Adipocyte (in vitro differentiated cells): ENCODE measurements at places on chromosomes 1 and 21.
A peak's percentile ranks its signal among the peaks of the same experiment; 100 is the strongest.

- DNase-seq = peak; percentile 71
Observed at GRCh38 chr1:110196917-110197765, 13.0 kb upstream of the KCNC4 start.

DNA sequence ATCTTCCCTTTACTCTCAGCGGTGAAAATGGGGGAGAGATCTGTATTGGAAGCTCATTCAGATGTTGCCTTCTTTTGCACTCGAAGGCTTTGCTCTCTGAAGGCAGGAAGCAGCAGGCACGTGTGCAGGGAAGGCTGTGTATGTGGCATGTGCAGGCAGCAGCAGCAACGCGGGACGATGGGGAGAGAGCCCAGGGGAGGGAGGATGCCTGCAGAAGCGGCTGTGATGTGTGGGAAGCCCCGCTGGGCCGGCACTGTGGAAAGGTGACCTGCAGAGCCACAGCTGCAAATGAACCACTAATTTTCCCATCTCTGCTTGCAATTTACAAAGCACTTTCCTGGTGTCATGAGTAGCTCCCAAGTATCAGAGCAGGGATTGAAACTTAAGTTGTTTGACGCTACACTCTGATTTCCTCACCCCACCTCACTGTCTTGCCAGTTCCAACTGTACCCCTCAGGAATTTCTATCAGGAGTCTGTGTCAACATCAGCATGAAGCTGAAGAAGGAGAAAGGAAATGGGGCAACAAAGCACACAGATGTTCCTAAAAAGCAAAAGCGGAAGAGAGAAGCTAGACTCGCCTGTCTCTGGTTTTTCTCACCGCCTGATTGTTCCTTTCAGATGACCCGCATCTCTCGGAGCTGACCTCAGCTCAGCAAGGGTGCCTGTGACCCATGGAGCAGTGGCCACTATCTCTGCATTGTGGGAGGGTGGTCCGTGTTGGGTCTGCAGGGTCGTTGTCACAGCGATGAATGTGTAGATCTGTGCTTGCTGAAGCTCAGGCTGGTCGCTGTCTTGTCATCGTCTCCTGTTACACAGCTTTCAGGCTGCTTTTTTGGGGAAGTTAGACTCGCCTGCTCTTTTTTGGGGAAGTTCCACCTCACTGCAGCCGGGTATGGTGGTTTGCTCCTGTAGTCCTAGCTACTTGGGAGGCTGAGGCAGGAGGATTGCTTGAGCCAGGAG lies 156.1 kb downstream of the KIF26B start:
- DNase-seq = peak; percentile 24

DNA sequence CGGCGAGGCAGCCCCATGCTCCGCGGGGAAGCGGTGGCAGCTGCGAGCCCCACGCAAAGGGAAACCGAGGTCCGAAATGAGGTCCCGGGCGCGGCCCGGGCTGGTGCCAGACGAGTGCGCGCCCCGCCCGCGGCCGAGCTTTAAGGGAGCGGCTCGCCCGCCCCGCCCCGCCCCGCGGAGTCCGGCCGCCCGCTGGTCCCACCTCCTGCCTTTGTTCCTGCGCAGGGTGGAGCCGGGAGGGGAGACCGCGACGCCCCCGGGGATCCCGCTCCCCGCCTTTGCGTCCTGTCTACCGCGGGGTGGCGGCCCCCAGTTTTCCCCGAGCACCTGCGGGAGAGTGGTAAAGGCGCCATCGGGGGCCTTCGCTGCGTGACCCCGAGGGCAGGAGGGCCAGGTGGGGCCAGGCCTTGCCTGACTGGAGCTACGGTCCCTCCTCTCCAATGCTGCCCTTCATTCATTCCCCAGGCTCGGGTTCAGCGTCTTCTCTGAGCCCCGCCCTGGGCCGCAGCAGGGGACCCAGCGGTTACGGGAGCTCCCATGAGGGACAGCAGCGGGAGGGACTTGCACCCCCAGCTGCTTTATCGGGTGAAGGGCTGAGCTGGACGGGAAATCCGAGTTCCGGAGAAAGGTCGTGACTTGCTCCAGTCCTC lies at the start of gene HES2:
Gene HES2 (minus strand): TSS at position 116 of the 650 bp plus-strand sequence. CDS start 99 bp downstream, at position 17.
- DNase-seq = peak; percentile 51

DNA sequence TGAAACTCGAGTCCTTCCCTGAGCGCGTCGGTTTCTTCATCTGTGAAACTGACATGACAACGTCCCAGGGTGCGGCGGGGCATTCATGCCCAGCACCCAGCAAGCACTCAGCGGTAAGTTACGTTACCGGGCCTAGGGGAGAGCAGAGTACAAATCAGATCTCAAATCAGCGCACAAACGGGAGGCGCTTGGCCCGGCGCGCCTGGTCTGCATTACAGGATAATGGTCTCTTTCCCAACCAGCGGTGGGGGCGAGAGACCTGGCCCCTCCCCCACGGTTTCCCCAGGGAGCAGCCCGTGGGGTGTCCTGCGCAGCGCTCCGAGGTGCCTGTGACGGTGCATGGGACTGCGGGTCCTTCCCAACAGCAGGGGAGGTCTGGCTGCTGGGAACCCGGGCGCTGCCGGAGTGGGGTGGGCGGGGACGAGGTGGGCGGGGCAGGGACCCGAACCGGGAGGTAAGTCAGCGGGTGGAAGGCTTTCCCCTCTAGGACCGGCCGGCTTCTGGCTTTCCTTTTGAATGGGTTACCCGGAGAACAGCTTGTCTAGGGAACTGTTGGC lies 1.0 kb downstream of the TMEM51 start:
- peak; percentile 34 for DNase-seq

DNA sequence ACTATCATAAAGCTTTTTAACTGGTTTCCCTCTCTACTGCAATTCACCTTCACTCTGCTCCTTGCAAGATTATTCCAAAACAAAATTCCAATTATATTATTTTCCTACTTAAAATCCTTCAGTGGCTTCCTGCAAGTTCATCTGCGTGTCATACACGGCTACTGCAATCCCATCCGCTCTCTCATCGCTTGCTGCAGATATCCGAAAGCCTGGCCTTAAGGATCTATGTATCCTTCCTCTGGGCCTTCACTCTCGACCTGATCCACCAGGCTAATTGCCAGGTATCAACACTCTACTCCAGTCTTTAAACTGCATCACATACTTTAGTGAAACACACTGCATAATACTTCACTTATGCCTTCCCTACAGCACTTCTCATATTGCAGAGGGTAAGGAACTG lies 44.0 kb downstream of the VAV3 start:
- DNase-seq = no peak

GRCh38 chr1:21763236-21763635 lies 19.7 kb downstream of the USP48 start:
- DNase-seq = no peak

DNA sequence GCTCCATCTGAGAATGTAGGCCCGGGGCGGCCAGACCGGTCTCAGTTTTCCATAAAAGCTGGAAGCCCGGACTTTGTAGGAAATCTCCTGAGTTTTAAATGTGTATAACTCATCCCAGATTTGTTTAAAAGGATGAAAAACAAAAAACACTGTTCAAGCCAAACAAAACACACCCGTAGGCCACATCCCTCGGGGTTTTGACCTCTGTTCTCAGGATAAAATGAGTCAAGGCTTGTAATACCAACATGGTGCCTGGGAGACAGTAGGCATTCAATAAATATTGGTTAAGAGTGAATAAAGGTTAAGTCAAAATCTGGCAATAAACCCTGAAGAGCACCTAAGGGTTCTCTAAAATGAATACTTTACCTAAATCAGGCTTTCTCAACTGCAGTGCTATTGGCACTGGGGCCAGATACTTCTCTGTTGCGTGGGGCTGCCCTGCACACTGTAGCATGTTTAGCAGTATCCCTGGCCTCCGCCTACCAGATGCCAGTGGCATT lies 55.0 kb downstream of the KAZN start:
- no peak for DNase-seq

GRCh38 chr1:8879464-8879921 lies 1.0 kb upstream of the ENO1 start:
- no peak for DNase-seq

DNA sequence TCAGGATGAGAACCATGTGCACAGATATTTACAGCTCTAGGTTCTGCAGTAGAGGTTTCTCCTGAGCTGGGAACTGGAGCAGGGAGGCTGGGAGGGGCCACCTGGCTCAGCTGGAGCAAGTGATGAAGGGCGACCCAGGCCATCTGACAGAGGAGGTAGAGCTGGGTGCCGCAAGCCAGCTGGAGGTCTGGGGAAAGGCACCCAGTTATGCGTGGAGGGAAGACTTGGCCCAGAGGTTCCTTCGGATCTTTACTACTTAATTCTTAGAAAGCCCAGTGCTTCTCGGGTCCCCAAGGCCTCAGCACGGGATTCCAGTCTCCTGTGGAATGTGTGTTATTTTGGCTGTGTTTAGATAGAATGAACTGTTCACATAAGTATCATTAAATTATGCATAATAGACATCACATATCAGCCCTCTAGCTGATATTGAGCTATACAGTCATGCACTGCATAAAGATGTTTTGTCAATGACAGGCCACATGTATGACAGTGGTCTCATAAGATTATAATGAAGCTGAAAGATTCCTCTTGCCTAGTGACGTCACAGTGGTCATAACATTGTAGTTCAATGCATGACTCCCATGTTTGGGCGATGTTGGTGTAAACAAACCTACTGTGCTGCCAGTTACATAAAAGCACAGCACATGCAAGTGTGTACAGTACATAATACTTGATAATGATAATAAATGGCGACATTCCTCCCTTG lies 245.1 kb downstream of the RHOU start:
- DNase-seq = no peak

DNA sequence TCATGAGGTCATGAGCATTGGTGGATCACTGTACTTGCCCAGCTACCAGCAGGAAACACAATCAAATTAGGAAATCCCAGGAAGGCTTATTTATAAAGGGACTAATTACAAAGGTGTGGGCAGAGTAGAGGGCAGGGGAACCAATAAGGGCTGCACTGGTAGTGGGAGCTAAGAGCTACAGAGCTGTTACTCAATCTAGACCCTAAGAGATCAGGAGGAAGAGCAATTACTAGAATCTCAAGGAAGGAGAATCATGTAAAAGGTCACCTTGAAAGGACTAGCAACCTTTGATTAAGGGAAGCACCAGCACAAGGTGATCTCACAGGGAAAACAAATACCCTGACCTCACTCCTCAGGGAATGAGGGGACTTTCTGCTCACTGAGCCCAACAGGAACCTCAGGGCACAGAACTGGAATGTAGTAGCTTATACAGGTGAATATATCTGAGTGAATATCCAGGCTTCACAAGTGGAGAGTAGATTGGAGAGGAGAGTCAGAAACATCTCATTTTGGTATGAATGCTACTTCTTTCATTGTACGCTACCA lies 66.8 kb downstream of the SAMSN1 start:
- DNase-seq = no peak

DNA sequence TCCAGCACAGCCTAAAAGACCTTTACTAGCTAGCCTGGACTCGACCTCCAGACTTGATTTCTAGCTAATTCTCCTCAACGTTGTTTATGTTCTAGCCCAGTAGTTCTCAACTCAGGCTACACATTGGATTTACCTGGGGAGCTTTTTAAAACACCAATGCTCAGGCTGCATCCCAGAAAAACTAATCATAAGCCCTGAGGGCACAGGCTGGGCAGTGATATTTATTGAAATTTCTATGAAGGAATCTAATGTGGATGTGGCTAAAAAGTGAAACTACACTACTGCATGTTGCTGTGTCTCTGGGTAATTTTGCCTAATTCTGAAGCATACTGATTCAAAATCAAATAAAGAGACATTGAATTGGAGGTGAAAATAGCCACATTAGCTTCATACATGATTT lies 479.4 kb downstream of the KCNT2 start:
- DNase-seq = peak; percentile 16

DNA sequence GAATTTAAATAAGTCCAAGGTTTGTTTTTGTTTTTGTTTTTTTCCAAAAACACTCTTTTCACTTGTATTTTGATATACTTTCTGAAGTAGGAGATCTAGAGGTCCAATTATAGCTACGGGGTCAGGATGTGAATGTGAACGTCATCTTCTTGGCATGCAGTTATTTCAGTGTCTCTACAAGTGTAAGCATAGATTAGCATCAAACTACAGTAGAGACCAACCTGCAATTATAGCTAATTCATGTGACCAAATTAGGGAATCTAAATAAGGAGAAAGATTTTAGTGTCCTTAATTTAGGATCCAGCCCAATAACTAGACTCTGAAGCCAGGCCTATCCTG lies 107.3 kb upstream of the PALMD start:
- DNase-seq = no peak

DNA sequence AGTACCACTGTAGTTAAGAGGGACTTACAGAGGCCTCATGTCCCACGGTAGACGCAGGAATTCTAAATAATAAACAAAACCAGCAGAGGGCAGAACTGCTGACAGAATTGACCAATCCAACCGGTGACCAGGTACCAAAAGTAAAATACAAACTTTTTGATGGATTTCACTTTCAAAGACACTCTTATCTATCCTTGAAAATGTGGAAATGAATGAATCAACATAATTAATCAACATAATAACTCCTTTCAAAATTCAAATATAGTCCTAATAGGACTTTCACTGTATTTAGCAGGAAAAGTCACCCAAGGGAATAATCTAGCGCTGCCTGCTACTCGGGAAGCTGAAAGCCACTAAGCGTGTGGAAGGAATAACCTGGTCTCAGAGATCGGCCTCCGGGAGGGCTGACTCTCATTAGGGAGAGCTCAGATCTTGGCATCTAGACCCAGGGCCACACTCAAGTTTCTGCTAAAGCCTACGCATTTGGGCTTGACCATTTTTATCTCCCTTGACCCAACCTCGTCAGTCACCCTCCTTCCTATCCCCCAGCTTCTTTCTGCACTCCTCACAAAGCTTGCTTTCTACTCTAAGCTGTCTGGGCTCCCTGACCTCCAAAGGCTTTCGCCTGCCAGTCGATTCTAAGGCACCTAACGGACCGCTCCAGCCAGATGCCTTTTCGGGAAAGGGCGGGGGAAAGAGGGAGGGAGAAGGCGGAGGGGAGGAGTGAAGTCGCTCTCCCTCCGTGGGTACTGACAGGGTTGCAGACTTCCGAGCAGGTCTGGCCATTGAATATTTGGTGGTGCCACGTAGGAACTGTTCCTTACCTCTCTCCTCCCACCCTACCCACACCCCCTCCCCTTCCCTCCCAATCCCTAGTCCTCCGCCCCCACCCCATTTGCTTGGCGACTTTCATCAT lies 1.6 kb downstream of the COL11A1 start:
- DNase-seq = peak; percentile 86

- DNase-seq = no peak
Observed at GRCh38 chr1:202638019-202638700, 72.1 kb downstream of the SYT2 start.

- DNase-seq = no peak
Observed at GRCh38 chr1:5579966-5580365, 412.3 kb downstream of the NPHP4 start.
